ENCODE measurements at places on chromosomes 7 and 10. TPM values are rescaled to one million over a fixed set of nuclear protein-coding genes. Genes with fewer than 3 reads are reported as not detected.
A peak's percentile ranks its signal among the peaks of the same experiment; 100 is the strongest.

- no peaks in the 10 kb centered on the region for H3K36me3 ChIP-seq
- H3K4me3 ChIP-seq = no peak overlapping the region
- DNase-seq = no peak
- no peak overlapping the region for H3K27ac ChIP-seq
These were observed 4.1 kb downstream of the DKK1 start for GRCh38 chr10:52318136-52318701.

GRCh38 chr7:40786909-40787308, 652.1 kb downstream of the SUGCT start:
- no peaks in the 10 kb centered on the region for H3K27me3 ChIP-seq
- H3K36me3 ChIP-seq = no peaks in the 10 kb centered on the region
- no peak for DNase-seq
- H3K27ac ChIP-seq = no peak overlapping the region

DNA sequence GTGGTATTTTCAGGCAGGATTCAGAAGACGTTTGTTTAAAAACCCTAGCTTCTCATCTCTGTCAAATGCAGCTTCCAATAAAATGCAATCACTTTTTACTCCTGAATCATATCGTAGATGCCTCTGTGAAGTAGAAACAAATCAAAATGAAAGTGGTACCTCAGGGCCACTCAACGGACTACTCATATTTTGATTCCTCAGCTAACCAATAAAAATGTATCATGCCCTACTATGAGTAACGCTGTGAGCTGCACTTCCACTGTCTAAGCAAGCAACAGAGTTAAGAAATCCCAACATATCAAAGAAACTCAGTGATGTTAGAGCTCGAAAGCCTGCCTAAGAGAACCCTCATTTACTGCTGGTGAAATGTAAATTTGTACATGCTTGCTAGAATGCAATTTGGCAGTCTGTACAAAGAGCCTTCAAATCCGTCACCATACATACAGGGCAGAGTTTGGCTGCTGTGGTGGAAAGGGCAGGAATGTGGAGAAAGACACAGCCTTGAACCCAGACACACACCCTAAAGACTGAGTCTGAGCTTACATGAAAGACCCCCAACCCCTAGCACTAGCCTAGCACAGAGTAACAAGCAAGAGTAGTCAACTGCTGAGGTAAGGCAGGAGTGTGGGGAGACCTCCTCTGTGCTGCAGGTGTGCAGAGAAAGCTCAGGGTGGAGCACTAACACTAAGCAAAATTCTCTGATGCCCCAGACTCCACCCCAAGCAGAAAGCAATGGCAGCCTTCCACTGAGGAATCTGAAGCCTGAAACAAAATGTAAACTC, 151.5 kb downstream of the ANK3 start:
- H3K4me3 ChIP-seq = no peak overlapping the region
- no peak overlapping the region for H3K27ac ChIP-seq
- no peaks in the 10 kb centered on the region for H3K4me1 ChIP-seq
- H3K27me3 ChIP-seq = no peaks in the 10 kb centered on the region
- no peaks in the 10 kb centered on the region for H3K36me3 ChIP-seq

DNA sequence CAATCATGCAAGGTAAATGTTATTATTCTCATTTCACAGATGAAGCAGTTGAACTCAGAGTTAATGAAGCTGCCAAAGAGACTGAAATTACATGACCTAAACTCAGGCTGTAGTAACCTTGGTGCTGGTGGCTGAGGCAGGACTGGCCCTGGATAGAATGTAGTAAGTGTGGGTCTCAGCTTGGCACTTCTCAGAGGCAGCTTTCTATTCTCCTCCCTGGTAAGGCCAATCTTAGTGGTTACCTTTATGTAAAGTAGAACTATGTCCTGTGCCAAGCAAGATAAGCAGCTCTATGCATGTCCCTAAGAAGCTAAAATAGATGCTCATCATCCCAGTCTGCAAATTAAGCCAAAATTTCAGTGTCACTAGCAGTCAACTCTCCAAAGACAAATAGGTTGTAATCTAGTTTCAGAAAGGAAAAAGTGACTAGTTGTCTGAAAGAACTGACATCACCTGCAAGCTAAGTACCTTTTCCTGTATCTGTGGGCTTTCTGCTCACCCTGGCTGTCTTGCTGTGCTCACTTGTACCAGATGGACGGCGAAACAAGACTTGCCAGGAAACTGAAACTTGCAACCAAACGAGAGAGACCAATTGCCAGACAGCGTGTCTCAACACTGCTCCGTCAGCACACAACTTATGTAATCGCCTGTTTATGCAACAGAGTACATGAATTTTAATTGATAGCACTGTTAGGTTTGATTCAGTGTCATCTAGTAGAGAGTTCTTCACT, 43.7 kb downstream of the CH25H start:
- H3K4me3 ChIP-seq = no peak overlapping the region
- DNase-seq = peak; percentile 20
- no peaks in the 10 kb centered on the region for H3K4me1 ChIP-seq
- H3K27me3 ChIP-seq = no peaks in the 10 kb centered on the region
- H3K27ac ChIP-seq = no peak overlapping the region
- H3K36me3 ChIP-seq = no peaks in the 10 kb centered on the region

The NUTM2A gene
- not detected for total RNA-seq

GRCh38 chr7:131011432-131011742, 277.4 kb upstream of the KLF14 start:
- peak overlapping the region; percentile 62 for H3K27ac ChIP-seq
- no peak for DNase-seq
- no peaks in the 10 kb centered on the region for H3K27me3 ChIP-seq
- H3K36me3 ChIP-seq = no peaks in the 10 kb centered on the region
- peaks cover 25% of the 10 kb centered on the region for H3K4me1 ChIP-seq
- no peak overlapping the region for H3K4me3 ChIP-seq

- no peaks in the 10 kb centered on the region for H3K27me3 ChIP-seq
- no peaks in the 10 kb centered on the region for H3K36me3 ChIP-seq
- H3K27ac ChIP-seq = no peak overlapping the region
- H3K4me3 ChIP-seq = no peak overlapping the region
- H3K4me1 ChIP-seq = no peaks in the 10 kb centered on the region
These were observed 51.6 kb upstream of the AQP1 start for GRCh38 chr7:30859940-30860496.

- no peak overlapping the region for H3K4me3 ChIP-seq
- no peaks in the 10 kb centered on the region for H3K4me1 ChIP-seq
- no peaks in the 10 kb centered on the region for H3K27me3 ChIP-seq
- no peaks in the 10 kb centered on the region for H3K36me3 ChIP-seq
- H3K27ac ChIP-seq = no peak overlapping the region
These were observed 36.3 kb downstream of the AKR1C8 start for GRCh38 chr10:5148678-5149032.

The CUBN gene
- total RNA-seq = 9.5 TPM

- no peak overlapping the region for H3K4me3 ChIP-seq
- H3K36me3 ChIP-seq = no peaks in the 10 kb centered on the region
- no peak for DNase-seq
- H3K4me1 ChIP-seq = no peaks in the 10 kb centered on the region
- no peak overlapping the region for H3K27ac ChIP-seq
- no peaks in the 10 kb centered on the region for H3K27me3 ChIP-seq
These were observed 8.2 kb upstream of the SGPL1 start for GRCh38 chr10:70807556-70807955.

GRCh38 chr10:1854271-1854670, 116.9 kb upstream of the ADARB2 start:
- H3K4me1 ChIP-seq = no peaks in the 10 kb centered on the region
- DNase-seq = no peak
- H3K27ac ChIP-seq = no peak overlapping the region

The PRPS1L1 gene
- not detected for total RNA-seq

GRCh38 chr10:60314069-60314940, 75.4 kb downstream of the ANK3 start:
- no peaks in the 10 kb centered on the region for H3K36me3 ChIP-seq
- H3K4me3 ChIP-seq = no peak overlapping the region
- no peak for DNase-seq
- no peaks in the 10 kb centered on the region for H3K4me1 ChIP-seq
- no peaks in the 10 kb centered on the region for H3K27me3 ChIP-seq
- H3K27ac ChIP-seq = no peak overlapping the region

DNA sequence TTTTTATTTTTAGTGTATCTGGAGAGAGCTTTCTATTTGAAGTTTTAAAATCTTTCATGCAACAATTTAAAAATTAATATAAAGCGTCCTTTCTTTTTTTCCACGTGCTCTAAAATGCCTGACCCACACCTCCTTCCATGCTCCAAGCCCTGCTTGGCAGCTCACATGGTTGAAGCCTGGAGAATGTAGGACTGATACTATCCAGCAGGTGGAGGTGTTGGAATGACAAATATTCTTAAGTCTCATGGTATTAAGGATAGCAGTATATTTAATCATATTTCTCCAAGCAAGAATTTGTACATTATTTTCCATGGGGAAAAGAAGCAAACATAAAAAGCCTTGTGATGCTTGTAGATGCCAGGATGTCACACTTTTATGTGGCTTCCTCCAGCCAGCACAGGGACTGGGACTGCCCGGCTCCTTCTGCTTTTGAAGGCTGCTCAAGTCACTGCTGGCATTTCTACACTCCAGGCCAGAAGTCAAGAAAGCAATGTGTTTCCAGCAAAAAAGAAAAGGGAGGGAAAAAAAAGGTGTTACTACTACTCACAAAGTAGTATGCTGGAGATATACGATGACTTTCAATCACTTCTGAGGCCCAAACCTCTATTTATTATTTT, 49.7 kb downstream of the BZW2 start:
- H3K36me3 ChIP-seq = no peaks in the 10 kb centered on the region
- H3K4me3 ChIP-seq = no peak overlapping the region
- H3K27me3 ChIP-seq = no peaks in the 10 kb centered on the region
- no peak for DNase-seq

The LIPJ gene
- 1.2 TPM for total RNA-seq

DNA sequence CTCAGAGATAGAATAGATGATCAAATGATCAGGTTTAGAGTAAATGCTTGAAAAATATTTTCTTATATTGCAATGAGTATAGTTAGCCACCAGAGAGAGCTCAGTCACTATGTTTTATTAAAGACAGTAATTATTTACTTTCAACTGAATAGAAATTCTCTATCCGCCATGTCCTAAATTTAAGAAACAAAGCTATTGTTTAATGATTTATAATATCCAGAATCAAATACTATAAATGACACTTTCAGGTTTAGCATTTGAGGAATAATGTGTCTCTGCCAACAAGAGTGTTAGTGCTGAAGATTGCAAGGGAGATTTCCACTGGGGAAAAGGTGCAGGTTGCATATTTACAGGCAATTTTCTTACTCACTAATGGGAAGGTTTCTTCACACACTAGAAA, 184.7 kb downstream of the DGKB start:
- peak overlapping the region; percentile 37 for H3K27ac ChIP-seq
- no peak overlapping the region for H3K4me3 ChIP-seq
- H3K27me3 ChIP-seq = no peaks in the 10 kb centered on the region

DNA sequence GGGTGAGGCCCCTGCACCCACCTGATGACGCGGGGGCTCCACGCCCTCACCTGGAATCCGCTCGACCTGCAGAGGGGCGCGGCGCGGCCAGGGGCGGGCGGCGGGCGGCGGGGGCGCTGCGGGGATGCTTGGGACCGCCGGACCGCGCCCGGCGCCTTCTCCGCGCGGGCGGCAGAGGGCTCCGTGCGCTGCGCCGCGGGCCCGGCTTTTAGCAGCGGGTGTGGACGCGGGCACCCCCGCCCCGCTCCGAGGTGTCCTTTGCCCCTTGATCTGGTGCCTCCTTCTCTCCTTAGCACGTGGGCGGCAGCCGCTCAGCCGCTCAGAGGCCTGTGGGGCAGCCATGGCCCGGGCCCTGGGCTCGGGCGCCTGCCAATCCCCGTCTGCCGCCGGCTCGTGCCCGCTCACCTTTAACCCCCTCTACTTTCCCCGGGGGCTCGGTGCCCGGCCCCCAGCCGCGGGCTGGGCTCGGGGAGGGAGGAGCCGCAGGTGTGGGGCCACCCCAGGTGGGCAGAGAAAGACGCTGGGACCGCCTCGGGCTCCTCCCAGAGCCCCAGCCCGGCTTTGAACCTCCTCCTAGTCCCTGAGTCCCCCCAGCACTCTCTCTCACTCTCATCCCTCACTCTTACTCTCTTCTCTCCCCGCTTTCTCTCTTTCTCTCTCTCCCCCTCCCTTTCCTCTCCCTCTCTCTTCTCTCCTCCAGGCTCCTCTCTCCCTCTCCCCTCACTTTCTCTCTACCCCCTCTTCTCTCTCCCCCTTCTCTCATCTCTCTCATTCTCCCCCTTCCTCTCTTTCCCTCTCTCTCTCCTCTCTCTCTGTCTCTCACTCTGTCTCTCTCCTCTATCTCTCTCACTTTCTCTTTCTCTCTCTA, 19.7 kb upstream of the VPS37D start:
- peaks cover 5% of the 10 kb centered on the region for H3K4me1 ChIP-seq
- no peak overlapping the region for H3K4me3 ChIP-seq
- no peaks in the 10 kb centered on the region for H3K36me3 ChIP-seq
- DNase-seq = no peak
- peaks cover 5% of the 10 kb centered on the region for H3K27me3 ChIP-seq

The SLC16A9 gene
- total RNA-seq = 13.5 TPM

- no peak overlapping the region for H3K27ac ChIP-seq
- no peak overlapping the region for H3K4me3 ChIP-seq
- H3K36me3 ChIP-seq = no peaks in the 10 kb centered on the region
- no peaks in the 10 kb centered on the region for H3K4me1 ChIP-seq
These were observed 738.1 kb downstream of the KCNMA1 start for GRCh38 chr10:76899490-76899889.

DNA sequence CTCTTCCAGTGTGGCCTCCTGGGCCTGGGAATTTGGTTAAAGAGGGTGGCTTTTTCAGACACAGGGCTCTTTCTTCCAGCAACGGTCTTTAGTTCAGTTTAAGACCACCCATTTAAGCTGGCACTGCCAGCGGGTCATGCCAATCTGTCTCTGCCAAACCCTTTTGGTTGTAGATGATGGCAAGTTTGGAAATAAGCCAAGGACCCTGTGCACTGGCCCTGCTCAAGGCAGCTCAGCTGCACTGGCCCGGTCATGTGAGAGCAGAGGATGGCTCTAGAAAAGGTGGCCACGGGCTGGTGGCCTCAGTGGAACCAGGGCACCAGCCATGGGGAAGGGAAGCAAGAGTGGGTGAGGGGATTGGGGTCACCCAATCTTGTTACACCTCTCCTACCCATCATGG, 294.1 kb downstream of the GLRX3 start:
- H3K4me3 ChIP-seq = no peak overlapping the region
- no peak overlapping the region for H3K27ac ChIP-seq
- no peaks in the 10 kb centered on the region for H3K4me1 ChIP-seq
- H3K27me3 ChIP-seq = no peaks in the 10 kb centered on the region
- no peaks in the 10 kb centered on the region for H3K36me3 ChIP-seq

GRCh38 chr7:2821842-2822507, 22.1 kb downstream of the GNA12 start:
- H3K36me3 ChIP-seq = no peaks in the 10 kb centered on the region
- H3K4me1 ChIP-seq = no peaks in the 10 kb centered on the region
- H3K4me3 ChIP-seq = no peak overlapping the region
- H3K27ac ChIP-seq = no peak overlapping the region
